ENCODE measurements at places on chromosomes 2 and 18. TPM values are rescaled to one million over a fixed set of nuclear protein-coding genes. Genes with fewer than 3 reads are reported as not detected.

Gene IL36B
- total RNA-seq = not detected

Gene NPPC
- total RNA-seq = 0.28 TPM

Gene ANKRD44
- total RNA-seq = 6.0 TPM

Gene C2orf42
- 16.2 TPM for total RNA-seq

Gene TPO
- not detected for total RNA-seq

Gene MAT2A
- 84.9 TPM for total RNA-seq

Gene OTOS
- total RNA-seq = not detected

Gene IL37
- total RNA-seq = not detected

Gene ZNF512
- total RNA-seq = 12.4 TPM

Gene C18orf54
- total RNA-seq = 1.3 TPM

Gene REG3A
- not detected for total RNA-seq

Gene ICOS
- not detected for total RNA-seq

Gene PID1
- total RNA-seq = 28.3 TPM

Gene ZNF2
- total RNA-seq = 9.8 TPM

Gene ZNF385B
- total RNA-seq = not detected

Data from smooth muscle cell of bladder (primary cell).